AG10803 (cell line): ENCODE measurements at places on chromosomes 11 and 22.

DNA sequence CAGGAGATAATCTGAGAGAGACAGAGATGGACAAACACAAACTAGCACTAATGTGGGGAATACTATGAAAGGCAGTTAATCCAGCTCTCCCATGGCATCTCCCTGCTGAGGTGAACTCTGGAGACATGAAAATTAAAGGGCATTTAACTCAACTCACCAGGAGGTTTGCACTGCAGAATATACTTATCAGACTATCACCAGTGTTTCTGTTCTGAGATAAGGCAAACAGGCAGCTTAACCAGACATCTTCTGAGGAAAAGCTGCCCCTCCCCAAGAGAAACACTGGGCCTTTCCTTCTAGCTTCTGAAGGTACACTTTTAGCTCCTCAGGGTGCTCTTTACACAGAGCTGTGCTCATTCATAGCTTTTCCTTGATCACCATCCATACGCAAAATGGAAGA is 85.5 kb downstream of the AMBRA1 start:
- no peak for DNase-seq

DNA sequence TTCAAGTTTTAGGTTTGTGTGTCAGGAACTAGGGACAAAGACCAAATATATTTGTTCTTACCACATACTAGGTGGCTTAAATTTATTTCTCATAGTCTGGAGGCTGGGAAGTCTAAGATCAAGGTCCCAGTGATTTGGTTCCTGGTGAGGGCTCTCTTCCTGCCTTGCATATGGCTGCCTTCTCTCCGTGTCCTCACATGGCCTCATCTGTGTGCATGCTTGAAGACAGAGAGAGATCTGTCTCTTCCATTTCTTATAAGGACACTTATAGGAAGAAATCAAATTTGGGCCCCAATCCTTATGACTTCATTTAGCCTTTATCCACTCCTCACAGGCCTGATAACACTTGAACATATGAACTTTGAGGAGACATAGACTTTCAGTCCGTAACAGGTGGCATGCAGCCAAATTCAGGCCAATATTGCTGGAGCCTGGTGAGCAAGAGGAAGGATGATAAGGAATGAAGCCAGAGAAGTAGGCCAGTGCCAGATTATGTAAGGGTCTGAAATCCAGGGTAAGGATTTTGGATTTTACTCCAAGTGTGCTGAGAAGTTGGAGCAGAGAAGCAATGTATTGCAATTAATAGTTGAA is 35.1 kb downstream of the TTC17 start:
- peak; percentile 0 for DNase-seq

DNA sequence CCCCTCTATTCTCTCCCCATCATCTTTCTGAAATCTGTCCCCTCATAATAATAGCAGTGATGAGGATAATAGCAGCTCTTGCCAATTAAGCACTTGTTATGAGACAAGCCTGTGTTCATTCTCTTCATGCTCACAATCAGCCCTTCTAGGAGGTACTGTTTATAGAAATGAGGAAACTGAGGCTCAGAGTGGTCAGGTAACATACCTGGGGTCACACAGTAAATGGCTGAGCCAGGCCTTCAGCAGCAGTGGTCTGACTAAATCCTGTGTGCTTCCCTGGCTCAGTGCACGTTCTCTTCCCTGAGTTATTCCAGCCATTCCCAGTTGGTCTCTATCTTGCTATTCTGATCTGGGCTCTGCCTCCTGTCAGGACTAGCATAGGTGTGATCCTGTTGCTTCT is 3.8 kb upstream of the CNIH2 start:
- no peak for DNase-seq

GRCh38 chr22:29146091-29146560 is 59.6 kb upstream of the EMID1 start:
- no peak for DNase-seq

DNA sequence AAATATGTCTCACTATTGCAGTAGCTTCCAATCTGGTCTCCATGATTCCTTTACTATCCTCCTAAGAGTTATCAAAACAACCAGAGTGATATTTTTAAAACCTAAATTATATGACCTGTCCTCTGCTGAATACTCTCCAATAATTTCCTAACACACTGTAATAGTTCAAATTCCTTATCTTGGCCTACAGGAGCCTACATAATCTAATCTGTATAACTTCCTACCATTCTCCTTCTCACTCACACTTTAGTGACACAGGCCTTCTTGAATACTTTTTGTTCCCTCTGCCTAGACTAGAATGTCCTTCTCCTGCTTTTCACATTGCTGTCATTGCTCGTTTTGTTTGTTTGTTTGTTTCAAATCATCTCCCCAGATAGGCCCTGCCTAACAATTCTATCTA is 9.4 kb downstream of the FHIP1B start:
- DNase-seq: no peak

DNA sequence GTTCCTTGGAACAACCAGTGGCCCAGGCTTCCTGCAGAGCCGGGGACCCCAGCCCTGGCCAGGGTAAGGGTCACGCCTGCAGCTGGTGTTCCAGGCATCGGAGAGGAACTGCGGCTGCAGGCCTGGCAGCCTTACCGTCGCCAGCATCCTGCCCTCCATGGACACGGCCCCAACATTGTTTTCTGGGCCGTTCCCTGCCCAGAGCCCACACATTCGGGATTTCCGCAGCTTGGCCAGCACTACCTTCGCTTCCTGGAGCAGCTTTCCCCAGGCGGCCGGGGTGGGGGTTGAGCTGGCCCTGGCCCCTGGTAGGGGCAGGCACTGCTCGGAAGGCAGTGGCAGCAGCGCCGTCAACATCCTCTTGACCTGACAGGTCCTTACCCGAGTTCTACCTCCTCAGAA is 17.7 kb downstream of the TXN2 start:
- DNase-seq: no peak

- peak; percentile 44 for DNase-seq
Observed at GRCh38 chr22:48489551-48490499, 1337.8 kb downstream of the BRD1 start.

DNA sequence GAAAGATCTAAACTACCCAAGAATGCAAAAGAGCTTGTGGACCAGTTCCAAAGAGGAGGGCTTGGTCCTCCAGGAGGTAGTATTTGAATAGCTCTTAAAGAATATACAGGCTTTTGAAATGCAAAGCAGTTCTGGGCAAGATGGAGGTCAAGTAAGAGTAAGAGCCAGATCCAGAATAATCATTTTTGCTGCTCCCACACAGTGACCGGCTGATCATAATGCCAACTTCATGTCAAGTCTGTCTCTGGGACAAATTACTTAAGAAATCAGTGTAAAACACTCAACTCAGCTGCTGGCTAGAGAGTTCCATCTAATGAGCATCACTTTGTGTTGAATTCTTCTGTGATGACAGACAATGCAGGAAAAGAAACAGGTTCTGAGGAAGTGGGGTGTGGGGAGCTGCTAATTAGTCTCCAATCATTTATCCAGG is 250.9 kb upstream of the NARS2 start:
- DNase-seq: peak; percentile 61

- DNase-seq: peak; percentile 29
Observed at GRCh38 chr11:35785287-35786167, 123.0 kb downstream of the TRIM44 start.

DNA sequence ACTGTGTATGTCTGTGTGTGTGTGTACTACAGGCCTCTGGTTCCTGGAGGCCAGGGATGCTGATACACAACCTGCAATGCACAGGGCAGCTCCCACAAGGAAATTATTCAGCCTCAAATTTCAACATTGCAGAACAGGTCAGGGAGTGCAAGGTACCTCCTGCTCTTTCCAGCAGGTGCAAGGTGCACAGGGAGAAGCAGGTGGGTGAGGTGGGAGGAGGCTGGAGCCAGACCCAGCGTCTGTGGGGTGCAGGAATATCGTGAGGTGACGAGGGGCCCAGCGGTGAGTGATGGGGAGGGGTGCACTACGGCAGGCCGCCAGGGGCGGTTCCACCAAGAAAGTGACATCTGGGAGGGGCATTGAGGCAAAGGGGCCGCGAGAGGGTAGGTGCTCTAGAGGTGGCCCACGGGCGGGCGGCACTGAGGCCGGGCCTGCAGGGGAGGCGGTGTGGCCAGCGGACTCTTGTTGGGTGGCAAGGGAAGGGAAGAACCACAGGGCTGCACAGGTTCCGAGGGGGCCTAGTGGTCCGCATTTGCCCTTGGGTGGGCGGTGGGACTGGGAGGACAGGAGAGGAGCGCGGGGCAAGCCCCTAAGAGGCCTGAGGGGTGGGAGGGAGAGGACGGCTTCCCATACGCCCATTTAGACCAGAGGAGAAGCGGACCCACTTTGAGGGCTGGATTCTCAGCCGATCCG is 21.6 kb downstream of the DGCR6L start:
- no peak for DNase-seq

- no peak for DNase-seq
Observed at GRCh38 chr11:111589886-111590499, 12.3 kb upstream of the SIK2 start.

GRCh38 chr11:100208207-100208606 is 478.9 kb upstream of the ARHGAP42 start:
- DNase-seq: no peak

- DNase-seq: no peak
Observed at GRCh38 chr11:65065851-65066250, 7.5 kb upstream of the NAALADL1 start.

- DNase-seq: no peak
Observed at GRCh38 chr22:48853627-48854240, 973.9 kb downstream of the BRD1 start.

GRCh38 chr11:57094181-57094935 is 87.4 kb upstream of the LRRC55 start:
- peak; percentile 28 for DNase-seq

- peak; percentile 24 for DNase-seq
Observed at GRCh38 chr22:47281126-47282106, 519.0 kb downstream of the TBC1D22A start.

DNA sequence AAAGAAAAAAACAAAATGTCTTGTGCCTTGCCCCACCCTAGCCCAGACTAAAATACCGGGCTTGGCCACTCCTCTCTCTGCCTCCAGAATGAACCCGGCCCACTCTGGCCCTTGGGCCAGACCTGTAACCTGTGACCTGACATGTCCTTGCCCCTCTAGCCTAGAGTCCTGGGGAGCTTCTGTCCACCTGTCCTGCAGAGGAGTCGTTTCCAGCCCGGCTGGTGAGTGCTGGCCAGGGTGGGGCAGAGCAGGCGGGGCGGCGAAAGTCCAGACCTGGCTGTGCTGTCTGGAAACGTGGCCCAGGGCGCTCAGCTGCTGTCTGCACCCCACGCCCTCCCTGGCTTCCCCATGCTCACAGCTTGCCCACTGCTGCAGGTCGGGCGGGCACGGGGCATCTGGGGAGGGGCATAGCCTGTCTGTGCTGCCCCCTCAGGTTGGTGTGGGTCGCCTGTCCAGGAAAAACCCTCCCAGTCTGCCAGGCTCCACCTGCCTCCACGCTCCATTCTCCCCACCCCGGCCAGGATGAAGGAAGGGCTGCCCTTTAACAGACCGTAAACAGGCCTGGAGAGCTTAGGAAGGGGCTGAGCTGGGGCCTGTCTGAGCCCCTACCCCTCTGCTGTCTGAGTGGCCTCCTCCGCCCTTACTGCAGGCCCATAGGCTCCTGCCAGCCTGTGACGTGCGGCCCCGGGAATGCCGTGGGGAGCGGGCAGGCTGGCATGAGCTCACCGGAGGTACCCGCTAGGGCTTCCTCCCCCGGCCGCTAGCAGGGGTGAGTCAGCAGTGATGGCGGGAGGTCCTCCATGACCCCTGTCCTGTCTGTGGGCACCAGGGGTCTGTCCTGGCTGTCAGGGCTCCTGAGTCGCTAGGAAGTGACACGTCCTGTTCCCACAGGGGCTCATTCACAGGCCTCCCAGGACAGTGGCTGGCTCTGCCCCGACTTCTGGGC is 1.9 kb downstream of the CD151 start:
- DNase-seq: peak; percentile 82

DNA sequence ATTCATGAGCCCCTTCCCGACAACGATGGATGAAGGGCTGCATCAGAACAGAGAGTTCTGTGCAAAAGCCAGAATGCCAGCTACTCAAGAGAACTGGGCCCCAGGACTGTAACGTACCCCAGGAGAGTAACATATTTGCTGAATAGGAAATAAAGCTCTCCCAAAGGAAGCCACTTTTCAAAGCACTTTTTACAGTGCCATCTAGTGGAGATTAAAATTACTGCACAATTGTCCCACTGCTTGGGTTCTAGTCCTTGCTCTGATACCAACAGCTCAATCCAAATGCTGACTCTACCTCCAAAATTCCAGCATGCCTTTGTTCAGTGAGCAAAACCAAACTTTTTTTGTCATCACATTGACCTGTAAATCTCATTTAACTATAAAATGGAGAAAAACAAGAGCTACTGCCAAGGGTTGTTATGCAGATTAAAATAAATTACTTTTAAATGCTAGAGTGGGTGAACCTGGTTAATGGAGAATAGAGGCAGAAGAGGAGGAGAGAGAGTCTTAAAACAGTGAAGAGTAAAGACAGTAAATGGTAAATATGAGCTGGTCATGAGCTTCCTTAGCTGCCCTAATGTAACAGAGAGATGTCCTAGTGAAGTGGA is 87.6 kb upstream of the FSHB start:
- peak; percentile 27 for DNase-seq

DNA sequence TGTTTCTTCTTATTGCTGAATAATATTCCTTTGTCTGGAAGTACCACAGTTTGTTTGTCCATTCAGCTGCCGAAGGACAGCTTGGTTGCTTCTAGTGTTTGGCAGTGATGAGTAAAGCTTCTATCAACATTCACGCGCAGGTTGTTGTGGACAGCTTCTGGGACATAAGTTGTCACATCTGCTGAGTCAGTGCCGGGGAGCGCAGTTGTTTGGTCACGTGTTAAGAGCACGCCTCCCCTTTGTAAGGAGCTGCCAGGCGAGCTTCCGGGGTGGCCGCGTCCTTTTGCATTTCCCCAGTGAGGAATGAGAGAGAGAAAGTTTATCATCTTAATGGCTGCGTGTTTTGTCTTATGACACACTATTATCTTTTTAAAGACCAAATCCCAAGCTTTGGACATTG is 30.3 kb downstream of the SAMM50 start:
- DNase-seq: no peak
